ENCODE measurements at places on chromosomes 7 and 10.

GRCh38 chr7:123729218-123729578 lies 19.6 kb downstream of the WASL start:
- DNase-seq, result no peak

DNA sequence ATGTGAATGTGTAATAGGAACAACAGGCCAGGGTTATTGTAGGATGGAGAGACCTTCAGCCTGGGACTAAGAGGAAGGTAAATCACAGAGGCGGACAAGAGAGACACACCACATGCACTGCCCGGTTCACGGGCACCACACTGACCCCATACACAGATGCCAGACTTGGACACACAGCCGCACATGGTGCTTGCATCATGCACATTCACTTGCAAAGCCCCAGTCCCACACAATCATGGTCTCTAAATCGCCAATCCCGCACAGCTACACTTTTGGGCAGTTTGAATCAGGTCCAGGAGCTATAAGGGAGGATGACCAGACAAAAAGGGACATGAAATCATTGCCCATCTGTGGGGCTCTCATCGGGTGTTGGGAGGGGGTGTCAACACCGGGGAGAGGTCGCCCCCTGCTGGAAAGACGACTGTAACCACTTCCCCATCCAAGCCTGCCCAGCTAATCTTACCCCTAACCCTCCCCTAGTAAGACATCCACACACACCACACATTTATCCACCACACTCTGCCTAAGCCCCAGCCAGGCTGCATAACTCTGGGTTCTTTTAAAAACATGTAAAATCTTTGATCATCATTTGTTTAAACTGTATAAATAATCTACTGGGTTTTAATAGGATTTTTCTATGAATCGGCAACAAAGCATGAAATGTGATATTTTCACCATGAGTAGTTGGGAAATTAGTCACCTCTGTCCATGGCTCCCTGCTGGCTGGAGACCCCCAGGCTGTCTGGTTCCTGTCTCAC lies 40.5 kb upstream of the SLF2 start:
- DNase-seq, result no peak

GRCh38 chr7:142477079-142477651 lies 219.3 kb upstream of the PRSS58 start:
- no peak for DNase-seq

- DNase-seq, result no peak
Observed at GRCh38 chr7:27080844-27081436, 14.9 kb downstream of the HOXA1 start.

DNA sequence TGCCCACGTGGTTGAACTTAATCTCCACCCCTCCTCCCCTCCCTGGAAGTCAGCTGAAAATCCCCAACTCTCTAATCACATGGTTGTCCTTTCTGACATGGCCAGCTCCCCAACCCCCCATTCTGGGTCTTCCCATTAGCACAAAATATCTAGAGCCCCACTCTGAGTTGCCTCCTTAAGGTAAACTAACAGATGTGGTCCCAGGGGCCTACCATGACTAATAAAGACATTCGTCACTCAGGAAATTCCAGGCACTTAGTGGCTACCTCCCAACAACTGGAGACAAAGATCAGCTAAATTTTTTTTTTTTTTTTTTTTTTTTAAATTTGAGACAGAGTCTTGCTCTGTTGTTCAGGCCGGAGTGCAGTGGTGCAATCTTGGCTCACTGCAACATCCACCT lies 21.1 kb downstream of the CCDC126 start:
- DNase-seq, result no peak

GRCh38 chr10:131816157-131816775 lies 84.5 kb upstream of the PPP2R2D start:
- peak; percentile 38 for DNase-seq

DNA sequence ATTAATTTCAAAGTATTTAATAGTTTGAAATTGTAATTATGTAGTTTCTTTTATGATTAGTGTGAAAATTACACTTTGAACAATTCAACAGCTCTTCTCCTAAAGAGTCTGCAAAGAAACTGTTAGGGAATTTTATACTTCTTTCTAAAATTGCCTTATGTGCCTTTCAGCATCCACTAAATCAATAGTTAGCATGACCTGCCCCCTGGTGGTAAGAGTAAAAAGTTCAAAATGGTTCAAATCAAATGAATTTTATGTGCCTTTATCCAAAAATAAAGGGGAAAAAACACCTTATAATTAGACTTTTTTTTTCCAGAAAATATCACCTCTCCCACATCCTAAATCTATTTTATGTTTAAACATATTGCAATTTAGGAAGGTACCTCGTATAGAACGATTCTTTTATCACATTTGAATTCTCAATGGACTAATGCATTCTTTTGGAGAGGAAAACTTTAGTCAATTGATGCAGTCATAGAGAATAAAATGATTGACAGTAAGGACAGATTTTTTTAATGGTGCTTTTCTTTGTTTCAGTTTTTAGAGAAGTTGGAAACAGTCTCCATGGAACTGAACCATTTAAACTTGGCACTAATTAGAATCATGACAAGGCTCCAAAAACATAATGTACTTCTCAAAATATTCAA lies 163.7 kb downstream of the SEMA3D start:
- DNase-seq, result no peak

DNA sequence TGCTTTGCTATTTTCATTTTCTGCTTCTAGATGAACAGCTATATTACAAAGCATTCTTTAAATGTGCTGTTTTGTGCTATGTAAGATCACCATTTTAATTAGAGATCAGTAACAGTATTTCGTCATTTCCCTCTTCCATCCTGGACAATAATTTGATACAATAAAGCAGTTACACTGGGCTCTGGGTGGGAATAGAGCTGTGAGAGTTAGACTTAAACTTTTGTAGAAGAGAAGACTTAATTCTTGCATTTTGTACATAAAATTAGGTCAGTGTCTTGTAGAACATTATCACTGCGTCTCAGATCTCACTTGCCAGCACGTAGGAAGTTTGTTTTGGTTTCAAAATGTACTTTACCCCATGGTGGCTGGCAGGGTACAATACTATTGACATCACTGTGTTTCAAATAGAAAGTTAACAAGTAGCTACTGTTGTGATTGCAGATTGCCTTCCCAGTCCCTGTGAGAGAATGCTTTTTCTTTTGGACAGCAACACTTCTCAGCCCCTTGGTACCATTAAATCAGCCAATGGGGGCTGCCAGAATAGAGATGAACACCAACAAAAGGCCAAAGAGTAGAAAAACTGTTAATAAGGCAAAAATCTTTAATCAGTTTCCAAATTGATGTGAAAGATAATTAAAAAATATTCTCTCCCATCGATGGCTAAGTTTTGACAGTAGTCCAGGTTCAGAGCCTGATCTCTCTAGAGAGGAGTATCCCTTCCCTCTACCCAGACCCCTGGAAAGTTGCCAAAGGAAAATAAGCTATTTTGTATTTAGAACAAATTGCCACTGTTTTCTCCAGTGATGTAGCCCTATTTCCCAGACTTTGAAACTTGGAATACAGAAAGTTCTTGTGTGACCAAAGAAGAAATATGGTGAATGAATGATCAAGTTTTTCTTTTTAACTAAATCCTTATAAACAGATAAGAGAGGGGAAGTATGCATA lies 35.1 kb downstream of the SMNDC1 start:
- no peak for DNase-seq

DNA sequence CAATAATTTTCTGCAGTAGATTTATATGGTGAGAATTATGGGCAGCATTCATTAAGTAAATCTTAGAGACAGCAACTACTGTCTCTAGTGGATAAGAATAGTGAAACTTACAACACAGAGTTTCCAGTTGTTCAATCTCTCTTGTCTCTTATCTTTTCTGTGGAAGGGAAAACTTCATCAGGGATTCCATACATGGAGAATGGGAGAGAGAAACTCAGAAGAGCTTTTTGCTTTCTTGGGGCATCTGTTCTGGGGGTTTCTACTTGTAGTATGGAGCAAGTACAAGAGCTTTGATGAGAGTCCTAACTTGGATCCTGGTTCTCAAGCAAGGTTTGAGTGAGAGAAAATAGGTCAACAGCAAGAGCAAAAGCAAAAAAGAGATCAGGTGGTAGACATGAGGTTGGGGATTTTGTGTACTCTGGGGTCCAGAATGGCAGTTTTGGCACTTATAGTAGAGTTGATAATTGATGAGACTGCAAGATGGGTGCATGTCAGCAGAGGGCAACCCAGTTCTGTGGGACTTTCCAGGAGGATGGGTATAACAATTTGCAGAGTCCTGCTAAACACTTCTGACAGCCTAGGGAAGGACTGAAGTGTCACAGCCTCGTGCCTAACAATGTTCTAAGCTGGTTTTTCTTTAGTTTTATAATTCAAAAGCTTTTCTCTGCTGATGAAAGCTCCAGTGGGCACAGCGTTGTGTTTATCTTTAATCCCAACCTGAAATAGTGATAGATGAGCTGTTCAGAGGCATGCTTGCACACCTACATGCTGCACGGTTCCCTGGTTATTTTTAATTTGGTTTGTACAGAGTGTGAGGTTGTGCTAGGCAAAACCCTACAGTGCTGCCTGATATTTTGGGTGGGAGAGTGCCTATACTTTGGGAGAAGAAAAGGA lies 32.0 kb upstream of the STRIP2 start:
- DNase-seq, result no peak

DNA sequence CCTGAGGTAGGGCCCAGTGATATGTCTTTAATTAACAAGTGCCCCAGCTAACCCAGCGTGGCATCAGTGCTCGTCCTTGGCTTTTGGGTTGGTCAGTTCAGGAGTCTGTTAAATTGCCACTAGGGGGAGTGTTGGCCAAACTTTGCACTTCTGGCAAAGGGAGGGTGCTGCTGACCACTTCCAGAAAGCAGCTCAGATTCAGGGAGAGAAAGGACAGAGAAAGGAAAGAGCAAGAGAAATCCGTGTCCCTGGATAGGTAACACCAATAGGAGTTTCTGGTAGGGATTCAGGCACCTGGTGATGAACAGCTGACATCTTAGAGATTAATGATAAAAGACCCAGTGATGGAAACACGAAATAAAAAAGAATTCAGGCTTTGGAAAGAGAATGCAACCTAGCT lies 243.1 kb upstream of the AOAH start:
- no peak for DNase-seq

DNA sequence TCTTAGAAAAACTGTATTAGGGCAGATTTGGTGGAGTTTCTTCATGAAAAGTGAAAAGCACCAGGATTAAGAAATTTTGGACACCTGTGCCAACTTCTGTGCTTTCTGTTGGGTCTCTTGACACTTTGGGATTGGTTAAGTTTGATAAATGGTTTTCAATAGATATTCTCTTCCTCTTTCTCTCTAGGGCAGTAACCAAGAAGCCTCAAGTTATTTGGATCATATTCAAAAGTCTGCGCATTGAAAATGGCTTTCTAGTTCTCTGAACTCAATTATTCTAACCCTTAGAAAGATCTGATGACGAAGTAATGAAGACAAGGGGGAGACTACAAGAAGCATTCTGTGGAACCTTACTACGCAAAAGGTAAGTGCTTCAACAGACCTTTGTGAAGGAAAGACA lies 144.0 kb upstream of the CCDC6 start:
- no peak for DNase-seq

DNA sequence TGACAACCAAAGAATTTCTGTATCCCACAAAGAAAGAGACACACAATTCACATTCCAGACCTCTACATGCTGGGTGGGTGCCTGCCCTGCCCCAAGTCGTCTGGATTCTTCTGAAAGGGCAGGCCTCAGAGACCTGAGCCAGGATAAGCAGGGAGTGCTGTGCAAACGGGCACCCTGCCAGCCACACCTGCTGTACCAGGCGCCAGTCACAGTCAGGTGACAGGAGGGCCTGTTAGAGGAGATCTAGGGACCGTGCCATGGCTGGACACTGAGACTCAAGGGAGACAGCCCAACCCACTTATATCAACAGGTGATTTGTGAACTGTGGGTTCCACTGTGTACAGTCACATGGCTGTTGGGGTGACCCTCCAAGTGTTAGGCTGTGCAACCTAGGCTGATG lies 103.1 kb upstream of the AFAP1L2 start:
- peak; percentile 95 for DNase-seq

DNA sequence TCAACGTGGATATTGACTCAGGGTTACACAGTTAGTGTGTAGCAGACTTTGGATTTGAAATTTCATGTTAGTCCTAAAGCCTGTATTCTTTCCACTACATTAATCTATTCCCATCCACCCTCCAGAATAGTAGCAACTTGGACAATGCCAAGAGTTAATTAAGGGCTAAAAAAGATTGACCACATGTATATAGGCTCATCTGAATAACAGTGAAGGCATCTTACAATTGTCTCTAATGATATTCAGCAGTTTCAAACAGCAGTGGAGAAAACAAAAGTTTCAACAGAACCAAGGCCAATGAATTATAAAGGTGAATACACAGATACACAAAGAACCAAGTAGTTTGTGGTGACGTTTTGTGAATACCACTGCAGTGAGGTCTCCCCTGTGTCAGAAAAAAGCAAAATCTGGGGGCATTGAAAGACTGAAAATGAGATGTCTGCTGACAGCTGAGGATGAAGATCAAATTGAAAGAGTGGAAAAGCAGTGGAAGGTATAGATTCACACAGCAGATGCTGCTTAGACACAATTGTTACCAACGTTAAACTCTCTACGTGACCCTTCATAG lies 202.8 kb downstream of the SEMA3E start:
- DNase-seq, result no peak

GRCh38 chr7:114916261-114916892 lies 5.5 kb upstream of the MDFIC start:
- DNase-seq, result no peak

GRCh38 chr7:95545673-95546072 lies 50.6 kb downstream of the PDK4 start:
- no peak for DNase-seq
